ENCODE measurements at places on chromosomes 11 and 22. TPM values are rescaled to one million over a fixed set of nuclear protein-coding genes. Genes with fewer than 3 reads are reported as not detected.

DNA sequence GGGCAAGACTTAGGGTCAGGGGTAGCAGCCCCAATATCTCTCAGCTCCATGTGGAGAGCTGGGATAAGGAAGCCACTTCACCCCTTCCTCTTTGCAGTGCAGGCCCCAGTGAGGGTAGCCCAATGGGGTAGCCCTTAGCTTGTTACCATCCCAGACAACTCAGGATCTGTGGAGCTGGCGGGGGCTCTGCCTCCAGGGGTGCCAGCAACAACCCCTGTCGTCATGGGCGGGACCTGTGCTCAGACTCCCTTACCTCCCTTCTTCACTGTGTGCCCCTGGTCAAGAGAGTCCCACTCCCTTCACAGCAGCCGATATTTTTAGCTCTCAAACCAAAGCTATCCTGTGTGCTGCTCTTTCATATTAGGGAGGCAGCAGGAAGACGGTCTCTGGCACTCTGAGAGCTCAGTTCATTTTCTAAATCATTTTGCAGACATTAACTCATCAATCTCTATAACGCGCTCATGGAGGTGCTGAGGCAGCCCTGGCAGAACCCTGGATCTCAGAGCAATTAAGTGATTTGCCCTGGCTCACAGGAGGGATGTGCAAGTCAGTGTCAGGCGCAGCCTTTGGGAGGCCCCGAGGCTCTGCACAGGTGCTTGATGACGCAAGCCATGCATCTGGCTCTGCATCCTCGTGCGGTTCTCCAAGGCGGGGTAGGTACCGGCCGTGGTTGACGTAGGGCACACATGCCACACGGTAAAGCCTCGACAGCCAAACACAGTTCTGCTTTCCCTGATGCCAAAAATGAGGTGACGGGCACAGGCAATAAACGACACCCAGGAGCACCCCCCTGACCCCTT, 357.6 kb downstream of the SHANK2 start:
- DNase-seq, result no peak

DNA sequence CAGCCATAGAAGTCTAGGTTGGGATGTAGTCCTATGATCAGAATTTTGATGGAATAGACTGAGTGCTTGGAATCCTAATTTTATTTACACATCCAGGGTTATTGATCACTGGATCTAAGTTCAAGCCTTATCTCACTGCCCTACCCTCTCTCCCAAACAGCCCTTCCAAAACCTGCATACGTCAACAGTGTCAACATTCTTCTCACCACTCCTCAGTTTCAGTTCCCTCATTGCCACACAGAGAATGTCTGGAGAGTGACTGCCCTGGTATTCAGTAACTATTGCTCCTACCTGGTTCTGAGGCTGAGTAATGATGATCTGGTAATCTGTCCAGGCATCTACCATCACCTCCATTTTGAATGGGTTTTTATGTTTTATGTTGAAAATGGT, 60.0 kb downstream of the GLYATL1 start:
- DNase-seq, result no peak

POTEH gene
- not detected for total RNA-seq

DNA sequence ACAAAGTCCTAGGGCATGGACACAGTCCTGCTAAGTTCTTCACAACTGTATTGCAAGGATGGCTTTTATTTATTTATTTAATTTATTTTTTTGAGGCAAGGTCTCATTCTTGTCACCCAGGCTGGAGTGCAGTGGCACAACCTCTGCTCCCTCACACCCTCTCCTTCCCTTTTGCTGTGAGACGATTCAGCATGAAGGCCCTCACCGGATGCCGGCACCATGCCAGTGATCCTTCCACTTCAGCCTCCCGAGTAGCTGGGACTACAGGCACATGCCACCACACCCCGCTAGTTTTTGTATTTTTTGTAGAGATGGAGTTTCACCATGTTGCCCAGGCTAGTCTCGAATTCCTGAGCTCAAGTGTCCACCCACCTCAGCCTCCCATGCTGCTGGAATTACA, 17.8 kb downstream of the EED start:
- DNase-seq, result no peak

DNA sequence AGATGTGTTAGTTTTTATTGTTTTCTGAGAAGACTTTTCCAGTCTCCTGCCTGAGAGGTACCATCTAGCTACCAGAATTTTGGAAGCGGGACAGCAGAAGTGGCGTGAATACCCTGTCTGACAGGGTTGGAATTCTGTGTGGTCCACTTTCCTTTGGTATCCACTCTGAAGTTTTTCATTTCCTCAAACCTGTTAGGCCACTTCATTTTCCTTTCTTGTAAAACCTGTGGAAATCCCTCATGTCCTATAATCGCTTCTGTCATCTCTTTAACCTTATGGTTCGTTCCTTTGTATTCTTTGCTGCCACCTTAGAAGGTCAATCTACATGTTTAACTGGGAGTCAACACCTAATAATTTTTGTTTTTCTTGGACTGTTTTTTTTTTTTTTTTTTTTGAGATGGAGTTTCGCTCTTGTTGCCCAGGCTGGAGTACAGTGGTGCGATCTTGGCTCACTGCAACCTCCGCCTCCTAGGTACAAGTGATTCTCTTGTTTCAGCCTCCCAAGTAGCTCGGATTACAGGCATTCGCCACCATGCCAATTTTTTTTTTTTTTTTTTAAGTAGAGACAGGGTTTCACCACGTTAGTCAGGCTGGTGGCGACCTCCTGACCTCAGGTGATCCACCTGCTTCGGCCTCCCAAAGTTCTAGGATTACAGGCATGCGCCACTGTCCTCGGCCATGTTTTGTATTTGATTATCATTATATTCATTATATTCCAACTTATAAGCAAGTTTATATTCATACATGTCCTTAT, 7.1 kb downstream of the SFI1 start:
- DNase-seq, result no peak

CARNS1 gene
- total RNA-seq, result 0.16 TPM

GRCh38 chr11:120316880-120317688, 8.0 kb upstream of the TLCD5 start:
- peak; percentile 87 for DNase-seq

DNA sequence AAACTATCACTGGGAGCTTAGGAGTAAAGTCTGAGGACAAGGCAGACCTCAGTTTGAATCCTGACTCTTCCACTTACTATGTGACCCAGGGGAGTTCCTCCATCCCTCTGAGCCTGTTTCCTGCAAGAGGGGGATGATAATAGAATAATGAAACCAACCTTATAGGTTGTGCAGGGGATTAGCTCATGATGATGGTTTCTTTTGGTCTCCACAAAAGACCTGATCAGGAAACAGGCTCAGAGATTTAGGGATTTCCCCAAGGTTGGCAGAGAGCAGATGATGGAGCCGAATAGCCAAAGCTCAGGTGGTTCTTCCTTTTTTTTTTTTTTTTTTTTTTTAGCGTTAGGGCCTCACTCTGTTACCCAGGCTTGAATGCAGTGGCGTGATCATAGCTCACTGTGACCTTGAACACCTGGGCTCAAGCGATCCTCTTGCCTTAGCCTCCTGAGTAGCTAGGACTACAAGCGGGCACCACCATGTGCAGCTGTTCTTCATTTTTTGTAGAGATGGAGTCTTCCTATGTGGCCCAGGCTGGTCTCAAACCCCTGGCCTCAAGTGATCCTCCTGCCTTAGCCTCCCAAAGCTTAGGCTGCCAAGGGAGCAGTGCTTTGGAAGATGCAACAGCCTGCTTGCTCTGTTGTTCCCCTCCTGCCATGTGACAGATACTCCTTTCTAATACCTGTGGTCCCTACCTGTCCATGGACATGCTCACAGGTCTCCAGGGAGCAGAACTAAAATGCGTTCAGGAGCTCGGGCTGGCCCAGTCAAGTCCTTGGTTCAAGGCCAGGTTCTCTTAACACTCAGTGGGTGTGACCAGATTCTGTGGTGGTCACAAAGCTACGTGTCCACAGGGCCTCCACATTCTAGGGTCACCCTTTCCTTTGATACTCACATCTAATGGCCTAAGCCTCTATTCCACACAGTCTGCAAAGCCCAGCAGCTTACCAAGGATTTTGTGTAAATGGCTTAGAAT, 22.3 kb downstream of the PATZ1 start:
- DNase-seq, result no peak

- no peak for DNase-seq
Observed at GRCh38 chr22:45541382-45541979, 38.8 kb downstream of the FBLN1 start.

- peak; percentile 49 for DNase-seq
Observed at GRCh38 chr11:62556875-62557631, 10.4 kb upstream of the AHNAK start.

DNA sequence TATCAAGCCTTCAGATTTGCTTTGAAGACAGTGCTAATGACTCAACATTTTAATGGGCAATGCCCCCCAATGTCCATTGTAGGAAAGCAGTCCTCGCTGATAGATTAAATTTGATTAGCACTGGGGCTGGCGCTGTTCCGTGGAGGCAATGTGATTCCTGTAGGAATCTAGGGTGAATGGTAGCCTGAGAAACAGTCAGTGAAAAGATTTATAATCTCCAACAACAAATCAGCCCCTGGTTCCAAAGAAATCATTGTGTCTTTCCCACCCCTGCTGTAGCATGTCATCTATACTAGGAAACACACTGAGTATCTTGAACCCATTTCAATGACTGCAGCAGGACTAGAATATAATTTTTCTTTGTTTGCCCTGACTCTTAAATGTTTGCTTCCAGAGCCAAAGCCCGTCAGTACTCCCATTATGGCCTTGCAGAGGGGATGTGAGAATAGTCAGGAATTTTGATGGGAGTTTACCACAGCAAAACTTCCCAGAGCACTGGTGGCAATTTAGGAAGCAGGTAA, 36.1 kb downstream of the MPPED2 start:
- no peak for DNase-seq

MYBPC3 gene
- not detected for total RNA-seq

GRCh38 chr22:32985899-32986765, 72.0 kb downstream of the SYN3 start:
- peak; percentile 86 for DNase-seq

- no peak for DNase-seq
Observed at GRCh38 chr11:58003591-58003990, 20.1 kb upstream of the OR9Q1 start.
